ENCODE measurements at places on chromosomes 4 and X.

- DNase-seq, result no peak
Observed at GRCh38 chr4:60744767-60745166, 455.4 kb upstream of the ADGRL3 start.

- no peak for DNase-seq
Observed at GRCh38 chr4:76687746-76688448, 210.0 kb downstream of the SOWAHB start.

DNA sequence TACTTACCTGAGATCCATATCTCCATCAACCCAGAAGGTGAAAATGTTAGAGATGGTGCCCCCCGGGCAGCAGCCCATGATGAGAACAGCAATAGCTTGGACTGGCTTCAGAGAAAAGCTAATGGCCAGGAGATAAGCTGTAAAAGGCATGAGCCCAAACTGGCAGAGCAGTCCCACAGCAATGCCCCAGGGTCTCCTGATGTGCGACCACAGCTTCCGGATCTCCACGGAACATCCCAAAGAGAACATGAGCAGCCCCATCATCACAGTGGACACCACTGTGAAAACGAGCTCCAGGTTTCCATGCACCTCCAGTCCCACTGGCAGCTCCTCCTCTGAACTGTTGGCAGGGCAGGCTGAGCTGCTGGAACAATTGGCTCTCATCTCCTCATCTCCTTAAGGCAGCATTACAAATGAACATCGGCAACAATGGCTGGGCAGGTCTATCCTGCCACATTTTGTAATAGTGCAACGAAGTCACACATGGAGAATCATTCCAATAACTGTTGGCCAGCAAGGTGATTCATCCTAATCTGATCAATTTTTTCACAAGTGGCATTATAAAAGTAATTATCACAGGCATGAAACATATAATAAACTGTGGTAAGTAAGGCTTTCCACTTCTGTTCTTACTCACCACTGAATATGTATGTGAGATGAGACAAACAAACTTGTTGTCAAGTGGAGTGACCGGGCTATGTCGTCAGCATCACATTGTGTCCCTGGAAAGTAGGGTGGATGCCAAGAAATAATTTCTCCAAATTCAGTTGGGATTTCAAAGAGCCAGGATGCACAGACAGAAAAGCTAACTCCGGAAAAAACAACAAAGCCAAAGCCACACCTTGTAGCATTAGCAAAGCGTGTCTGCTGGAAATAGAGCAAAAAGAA, at the start of gene SLC10A6:
Gene SLC10A6 (minus strand): TSS at position 653 of the 888 bp plus-strand sequence. CDS start 269 bp downstream, at position 384.
- DNase-seq, result no peak

DNA sequence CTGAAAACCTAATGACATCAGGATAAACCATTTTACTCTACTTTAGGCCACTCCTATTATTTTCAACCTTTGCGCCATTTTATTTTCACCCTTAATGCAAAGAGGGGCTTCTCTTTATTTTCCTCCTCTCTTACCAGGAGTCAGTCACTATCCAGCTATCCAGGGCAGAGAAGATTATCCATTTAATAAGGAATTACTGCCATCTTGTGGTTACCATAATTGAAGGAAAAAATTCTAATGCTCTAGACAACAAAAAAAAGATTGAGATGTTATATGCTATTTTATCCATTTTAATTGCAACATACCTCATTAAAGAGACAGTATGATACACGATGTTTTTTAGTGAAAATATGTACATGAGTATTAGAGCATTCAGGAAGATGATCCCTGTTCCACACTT, 514.5 kb upstream of the FAM241A start:
- DNase-seq, result no peak

- no peak for DNase-seq
Observed at GRCh38 chr4:84647312-84647884, 64.5 kb downstream of the CDS1 start.

GRCh38 chr4:3269991-3270611, 21.1 kb downstream of the MSANTD1 start:
- no peak for DNase-seq

- no peak for DNase-seq
Observed at GRCh38 chr4:7759635-7760034, 180.0 kb downstream of the AFAP1 start.

- no peak for DNase-seq
Observed at GRCh38 chr4:155759372-155760252, 791 bp downstream of the GUCY1B1 start.

DNA sequence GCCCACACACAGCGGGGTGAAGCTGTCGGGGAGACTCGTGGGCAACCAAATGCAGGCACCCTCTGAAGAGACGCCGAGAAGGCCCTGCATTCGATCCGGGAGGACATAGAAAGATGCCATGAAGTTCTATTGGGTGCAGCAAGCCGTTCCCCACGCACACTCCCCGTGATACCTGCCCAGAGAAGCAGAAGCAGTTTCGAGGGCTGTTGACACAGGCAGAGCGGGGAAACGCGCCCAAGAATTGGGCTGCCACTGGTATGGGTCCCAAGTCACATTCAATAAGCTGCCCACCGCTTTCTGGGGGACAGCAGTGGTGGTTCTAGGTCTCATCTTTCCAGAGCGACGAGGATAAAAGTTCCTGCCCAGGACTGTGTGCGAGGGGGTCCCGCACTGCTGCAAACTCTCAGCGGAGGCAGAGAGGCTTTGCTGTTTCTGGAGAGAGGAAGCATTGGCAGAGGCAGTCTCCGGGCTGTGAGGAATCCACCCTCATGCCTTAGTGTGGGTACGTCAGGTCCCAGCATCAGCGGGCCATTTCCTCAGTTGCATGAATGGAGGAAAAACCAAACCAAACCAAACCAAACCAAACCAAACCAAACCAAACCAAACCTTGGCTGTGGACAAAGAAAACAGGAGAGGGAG, 10.1 kb downstream of the PITX2 start:
- DNase-seq, result no peak

- no peak for DNase-seq
Observed at GRCh38 chr4:168167714-168168284, 75.5 kb downstream of the ANXA10 start.

GRCh38 chr4:72022553-72022952, 9.2 kb upstream of the NPFFR2 start:
- DNase-seq, result no peak

- no peak for DNase-seq
Observed at GRCh38 chr4:83370640-83370906, 35.9 kb upstream of the HPSE start.

GRCh38 chrX:4005281-4005680, 291.8 kb upstream of the PRKX start:
- DNase-seq, result no peak

- no peak for DNase-seq
Observed at GRCh38 chr4:151013491-151013890, 1.6 kb downstream of the LRBA start.

GRCh38 chr4:20254511-20255250, 3.0 kb downstream of the SLIT2 start:
- DNase-seq, result no peak

- DNase-seq, result no peak
Observed at GRCh38 chr4:54930226-54930625, 195.2 kb downstream of the KDR start.

DNA sequence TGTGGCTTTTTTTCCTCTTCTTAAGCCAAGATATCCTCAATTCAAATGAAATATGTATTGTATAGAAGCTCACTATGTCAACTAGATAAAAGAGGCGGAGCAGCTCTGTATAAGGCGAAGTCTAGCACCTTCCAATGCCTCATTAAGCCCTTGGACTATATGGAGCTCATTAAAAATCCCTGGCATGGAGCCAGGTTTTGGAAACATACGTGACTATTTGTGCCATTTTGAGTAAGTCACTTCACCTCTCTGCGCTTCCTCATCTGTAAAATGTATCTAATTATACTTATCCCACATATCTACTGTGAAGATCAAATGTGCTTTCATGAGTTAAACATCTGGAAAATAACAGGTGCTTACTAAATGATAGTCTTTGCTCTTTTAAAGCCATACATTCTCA, 57.2 kb downstream of the YIPF6 start:
- DNase-seq, result no peak

- DNase-seq, result no peak
Observed at GRCh38 chr4:87524456-87524855, 4.7 kb downstream of the SPARCL1 start.

DNA sequence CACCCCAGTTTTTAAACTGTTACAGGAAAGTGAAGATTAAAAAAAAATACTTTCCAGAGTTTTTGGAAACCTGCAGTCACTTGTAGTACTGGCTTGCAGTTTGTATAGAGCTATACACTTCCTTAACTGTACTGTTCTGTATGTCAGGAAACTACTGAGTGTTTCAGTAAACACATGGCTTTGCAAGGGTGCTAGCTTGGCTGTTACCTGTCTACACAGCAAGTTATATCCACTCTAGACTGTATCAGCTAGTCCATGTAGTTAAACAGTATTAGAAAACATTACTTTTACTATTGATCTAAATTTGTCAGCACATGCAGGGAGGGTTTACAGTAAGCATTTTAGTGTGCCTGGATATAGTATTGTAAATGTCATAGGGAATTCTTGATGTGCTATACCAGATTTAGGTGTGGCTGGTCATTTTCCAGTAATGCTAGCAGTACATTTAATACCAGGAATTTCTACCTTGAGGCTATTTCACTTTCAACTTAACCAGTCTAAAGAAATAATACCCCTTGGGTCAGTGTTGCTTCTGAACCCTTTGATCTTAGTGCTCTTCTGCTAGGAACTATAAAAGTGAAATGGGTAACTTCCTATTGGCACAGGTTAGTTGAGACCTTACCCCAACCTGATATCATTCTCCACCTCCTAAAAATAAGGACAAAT, 192.3 kb upstream of the ANKRD50 start:
- DNase-seq, result no peak
